ENCODE measurements at places on chromosomes 12 and 14.

DNA sequence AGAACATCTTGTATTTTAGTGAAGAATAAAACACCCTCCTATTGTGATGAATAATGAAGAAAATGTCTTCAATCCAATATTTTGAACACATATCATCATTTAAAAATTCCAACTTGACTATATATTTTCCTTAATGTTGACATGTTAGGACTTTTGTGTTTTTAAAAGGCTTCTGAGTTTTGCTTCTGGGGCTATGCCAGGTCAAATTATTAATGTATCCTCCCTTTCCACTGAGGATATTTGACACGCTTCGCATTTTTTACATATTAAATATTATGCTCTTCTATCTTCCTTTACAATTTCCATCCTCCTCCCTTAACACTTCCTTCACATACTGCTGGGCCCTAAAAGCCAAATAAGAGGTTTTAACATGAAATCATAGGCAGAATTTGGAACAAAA is 20.6 kb downstream of the RERG start:
- DNase-seq, result no peak

- DNase-seq, result no peak
Observed at GRCh38 chr12:109369831-109370230, 22.1 kb downstream of the MYO1H start.

- DNase-seq, result no peak
Observed at GRCh38 chr14:75088566-75089373, 19.3 kb downstream of the ZC2HC1C start.

GRCh38 chr12:55974308-55974730 is 441 bp downstream of the RAB5B start:
- DNase-seq, result peak; percentile 4

DNA sequence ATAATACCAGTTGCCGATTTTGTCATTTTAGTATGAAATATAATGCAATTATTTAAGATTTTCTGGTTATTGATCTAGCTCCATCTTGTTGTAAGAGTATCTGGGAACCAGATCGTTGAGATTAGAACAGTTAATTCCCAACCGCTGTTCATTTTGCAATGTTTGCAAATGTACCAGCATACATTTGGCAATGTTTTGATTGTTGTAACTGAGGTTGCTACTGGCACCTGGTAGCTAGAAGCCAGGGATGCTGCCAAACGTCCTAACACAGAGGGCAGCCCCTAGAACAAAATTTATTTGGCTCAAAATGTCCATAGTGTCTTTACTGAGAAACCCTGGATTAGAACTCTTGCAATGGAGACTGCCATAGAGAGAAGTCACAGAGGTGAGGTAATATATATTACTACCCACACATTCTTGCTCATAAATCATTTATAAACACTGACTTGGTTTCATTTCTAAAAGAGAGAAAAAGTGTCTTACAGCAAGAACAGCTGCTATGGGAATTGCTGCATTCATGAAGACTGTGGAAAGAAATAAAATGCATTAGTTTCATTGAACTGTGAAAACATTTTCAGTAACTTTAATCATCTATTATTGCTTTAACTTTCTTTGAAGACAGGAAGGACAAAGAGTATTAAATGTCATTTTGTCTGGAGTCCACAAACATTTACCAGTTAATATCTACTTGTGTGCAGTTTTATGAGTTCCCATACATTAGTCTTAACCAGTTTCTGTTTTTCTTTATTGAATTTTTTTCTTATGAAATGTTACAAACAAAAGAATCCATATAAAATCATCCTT is 46.2 kb downstream of the ABCC9 start:
- no peak for DNase-seq

DNA sequence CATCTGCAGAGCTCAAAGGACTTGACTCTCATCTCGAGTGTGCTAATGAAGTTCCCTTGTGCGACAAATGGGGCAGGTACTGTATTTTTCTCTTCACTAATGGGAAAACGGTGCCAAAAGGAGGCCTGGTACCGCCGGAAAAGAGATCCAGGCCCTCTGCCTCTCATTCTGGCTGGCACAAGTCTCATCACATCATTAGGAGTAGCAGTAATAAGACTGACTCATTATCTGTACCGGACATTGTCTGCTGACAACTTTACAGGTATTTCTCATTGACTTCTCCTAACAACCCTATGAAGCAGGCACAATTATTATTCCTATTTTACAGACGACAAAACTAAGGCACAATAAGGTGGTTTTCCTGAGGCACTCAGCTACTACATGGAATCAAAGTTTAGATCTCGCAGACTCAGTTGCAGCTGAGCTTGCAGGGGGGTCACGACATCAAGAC is 668 bp downstream of the APPL2 start:
- no peak for DNase-seq

- DNase-seq, result no peak
Observed at GRCh38 chr14:30673071-30673470, 51.0 kb downstream of the SCFD1 start.

GRCh38 chr12:76014007-76014406 is 17.6 kb downstream of the PHLDA1 start:
- DNase-seq, result no peak

- no peak for DNase-seq
Observed at GRCh38 chr12:25818596-25819390, 139.7 kb upstream of the RASSF8 start.

GRCh38 chr14:86357876-86358275 is 827.9 kb downstream of the FLRT2 start:
- DNase-seq, result no peak

DNA sequence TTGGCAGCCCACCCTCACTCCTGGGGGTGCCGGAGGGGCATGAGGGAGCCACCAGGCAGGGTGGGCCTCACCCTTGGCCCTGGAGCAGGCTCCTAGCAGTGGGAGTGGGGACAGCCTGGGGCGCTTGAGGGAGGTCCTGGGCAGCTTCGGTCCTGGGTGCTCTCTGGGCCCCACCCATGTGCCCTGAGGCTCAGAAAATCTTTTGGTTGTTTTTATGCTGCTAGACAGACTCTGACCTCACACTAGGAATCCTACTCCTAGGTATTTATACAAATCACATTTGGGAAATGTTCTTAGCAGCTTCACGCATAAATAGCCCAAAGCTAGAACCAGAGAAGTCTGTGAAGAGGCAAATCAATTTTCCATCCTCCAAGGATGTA is 10.9 kb upstream of the ULK1 start:
- no peak for DNase-seq

DNA sequence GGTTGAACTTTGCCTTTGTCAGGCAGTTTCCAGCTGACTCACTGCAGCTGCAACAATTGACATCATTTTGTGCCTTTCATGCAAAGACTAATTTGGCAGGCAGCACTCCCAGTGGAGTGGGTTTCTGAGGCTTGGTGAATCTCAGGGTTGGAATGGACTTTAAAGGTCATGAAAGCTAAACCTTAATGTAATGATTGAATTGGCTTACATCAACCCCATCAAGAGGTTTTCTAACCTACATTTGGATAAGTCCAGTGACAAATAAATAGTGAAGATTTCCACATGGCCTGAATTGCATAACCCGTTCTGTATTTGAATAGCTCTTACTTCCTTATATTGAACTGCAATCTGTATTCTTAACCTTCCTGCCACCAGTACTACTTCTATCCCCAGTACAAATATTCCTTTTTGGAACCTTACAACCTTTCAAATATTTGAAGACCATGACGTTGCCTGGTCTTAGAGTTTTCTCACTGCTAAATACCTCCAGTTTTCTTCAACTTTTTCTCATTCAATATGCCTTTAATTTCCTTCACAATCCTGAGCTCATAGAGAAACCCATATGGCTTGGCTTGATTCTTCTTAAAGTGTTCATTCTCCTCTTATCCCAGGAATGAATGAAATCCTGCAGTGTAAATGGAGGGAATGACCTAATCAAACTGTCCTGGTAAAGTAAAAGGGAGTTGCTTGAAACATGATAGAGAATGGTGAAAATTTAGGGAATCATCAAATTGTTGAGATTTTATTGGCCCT is 168.1 kb upstream of the NOVA1 start:
- DNase-seq, result no peak

- DNase-seq, result no peak
Observed at GRCh38 chr14:34302654-34303053, 159.4 kb downstream of the SPTSSA start.

DNA sequence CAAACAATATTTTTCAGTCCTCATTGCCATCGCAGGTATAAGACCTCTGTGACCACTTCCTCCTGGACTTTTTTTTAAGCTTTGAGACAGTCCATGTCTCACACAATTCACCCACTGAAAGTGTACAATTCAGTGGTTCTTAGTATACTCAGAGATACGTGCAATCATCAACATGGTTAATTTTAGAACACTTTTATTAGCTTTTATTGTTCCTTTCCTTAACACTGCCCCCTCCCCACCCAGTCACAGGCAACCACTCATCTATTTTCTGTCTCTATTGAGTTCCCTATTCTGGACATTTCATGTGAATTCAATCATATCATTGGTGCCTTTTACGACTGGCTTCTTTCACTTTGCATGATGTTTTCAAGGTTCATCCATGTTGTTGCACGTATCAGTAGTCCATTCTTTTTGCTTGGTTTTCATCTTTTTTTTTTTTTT is 16.2 kb downstream of the NCKAP5L start:
- DNase-seq, result no peak

DNA sequence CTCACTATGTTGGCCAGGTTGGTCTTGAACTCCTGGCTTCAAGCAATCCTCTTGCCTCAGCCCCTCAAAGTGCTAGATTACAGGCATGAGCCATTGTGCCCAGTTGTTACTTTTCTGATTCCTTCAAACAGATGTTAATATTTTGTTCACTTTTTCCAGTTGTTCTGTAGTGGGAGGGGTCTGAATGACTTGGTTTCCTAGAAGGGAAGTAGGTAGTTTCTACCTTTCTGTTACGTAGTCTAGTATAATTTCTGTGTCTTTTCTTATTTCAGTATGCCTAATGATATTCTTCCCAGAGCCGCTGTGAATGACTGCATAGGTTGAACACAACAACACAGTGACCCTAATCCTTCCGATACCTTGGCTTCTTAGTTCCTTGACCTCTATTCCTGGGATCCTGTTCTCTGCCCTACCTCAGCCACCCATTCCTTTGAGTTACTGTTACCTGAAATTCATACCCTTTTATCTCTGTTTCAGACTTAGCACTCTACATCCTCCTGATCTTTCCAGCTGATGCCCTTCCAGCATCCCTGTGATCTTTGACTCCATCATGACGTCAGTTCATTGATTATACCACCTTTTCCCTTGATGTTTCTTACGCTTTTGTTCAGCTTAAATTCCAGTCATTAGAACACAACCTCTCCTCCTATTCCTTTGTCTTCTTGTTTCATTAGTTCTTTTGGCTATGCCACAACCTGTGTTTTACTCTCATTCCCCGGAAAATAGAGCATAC is 33.3 kb downstream of the RCOR1 start:
- DNase-seq, result no peak

All from stimulated activated CD4-positive, alpha-beta T cell treated with anti-CD3 and anti-CD28 coated beads, Interleukin-1b, Interleukin-23, amount 100 ng/mL, for 1 hour (primary cell).